ENCODE measurements at places on chromosomes 2 and 18. TPM values are rescaled to one million over a fixed set of nuclear protein-coding genes. Genes with fewer than 3 reads are reported as not detected.

The ANO7 gene
- total RNA-seq, result 3.5 TPM

The ALPI gene
- total RNA-seq, result not detected

The KRTCAP3 gene
- total RNA-seq, result 3.2 TPM

The AOX1 gene
- total RNA-seq, result 14.6 TPM

The KCNE4 gene
- total RNA-seq, result 5.2 TPM

The TNP1 gene
- not detected for total RNA-seq

DNA sequence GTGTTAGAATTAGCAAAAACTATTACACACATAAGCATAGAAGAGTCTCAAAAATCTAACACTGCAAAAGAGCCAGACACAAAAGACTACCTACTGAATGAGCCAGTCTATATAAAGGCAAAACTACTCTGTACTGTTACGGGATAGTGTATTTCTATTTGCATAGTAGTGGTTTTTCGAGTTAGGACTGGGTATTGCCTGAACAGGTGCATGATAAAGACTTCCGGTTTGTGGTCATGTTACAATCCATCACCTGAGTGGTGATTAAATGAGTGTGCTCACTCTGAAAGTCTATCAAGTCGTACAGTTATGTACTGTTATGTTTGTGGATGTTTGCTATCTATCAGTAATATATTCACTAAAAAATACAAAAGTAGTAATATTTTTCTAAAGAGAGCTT, 523.3 kb upstream of the SYT4 start:
- H3K27ac ChIP-seq, result no peak overlapping the region
- H3K36me3 ChIP-seq, result no peaks in the 10 kb centered on the region
- no peak for DNase-seq
- no peaks in the 10 kb centered on the region for H3K4me1 ChIP-seq

- H3K4me1 ChIP-seq, result no peaks in the 10 kb centered on the region
- no peak overlapping the region for H3K27ac ChIP-seq
- DNase-seq, result no peak
Observed at GRCh38 chr2:169776252-169776761, 22.4 kb upstream of the SSB start.

DNA sequence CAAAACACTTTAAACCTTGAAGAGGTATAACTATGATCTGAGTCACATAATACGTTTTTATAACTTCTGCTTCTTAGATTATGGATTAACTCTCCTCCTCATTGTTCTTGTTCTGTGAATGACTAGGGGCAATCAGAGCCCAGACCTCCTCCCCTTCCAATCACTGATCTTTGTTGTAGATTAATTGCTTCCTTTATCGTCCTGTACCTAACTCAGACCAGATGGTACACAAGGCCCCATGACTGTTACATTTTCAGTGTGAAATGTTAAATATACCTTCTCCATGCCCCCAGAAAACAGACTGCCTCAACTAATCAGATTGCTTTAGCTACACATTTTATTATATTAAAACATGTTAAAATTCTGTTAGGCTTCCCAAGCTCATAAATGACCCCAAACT, 211.7 kb downstream of the RNF152 start:
- no peak for DNase-seq
- H3K4me1 ChIP-seq, result no peaks in the 10 kb centered on the region

- H3K4me3 ChIP-seq, result no peak overlapping the region
- H3K4me1 ChIP-seq, result no peaks in the 10 kb centered on the region
- no peaks in the 10 kb centered on the region for H3K27me3 ChIP-seq
- peak; percentile 55 for DNase-seq
Observed at GRCh38 chr2:73488079-73488478, 102.4 kb downstream of the ALMS1 start.

DNA sequence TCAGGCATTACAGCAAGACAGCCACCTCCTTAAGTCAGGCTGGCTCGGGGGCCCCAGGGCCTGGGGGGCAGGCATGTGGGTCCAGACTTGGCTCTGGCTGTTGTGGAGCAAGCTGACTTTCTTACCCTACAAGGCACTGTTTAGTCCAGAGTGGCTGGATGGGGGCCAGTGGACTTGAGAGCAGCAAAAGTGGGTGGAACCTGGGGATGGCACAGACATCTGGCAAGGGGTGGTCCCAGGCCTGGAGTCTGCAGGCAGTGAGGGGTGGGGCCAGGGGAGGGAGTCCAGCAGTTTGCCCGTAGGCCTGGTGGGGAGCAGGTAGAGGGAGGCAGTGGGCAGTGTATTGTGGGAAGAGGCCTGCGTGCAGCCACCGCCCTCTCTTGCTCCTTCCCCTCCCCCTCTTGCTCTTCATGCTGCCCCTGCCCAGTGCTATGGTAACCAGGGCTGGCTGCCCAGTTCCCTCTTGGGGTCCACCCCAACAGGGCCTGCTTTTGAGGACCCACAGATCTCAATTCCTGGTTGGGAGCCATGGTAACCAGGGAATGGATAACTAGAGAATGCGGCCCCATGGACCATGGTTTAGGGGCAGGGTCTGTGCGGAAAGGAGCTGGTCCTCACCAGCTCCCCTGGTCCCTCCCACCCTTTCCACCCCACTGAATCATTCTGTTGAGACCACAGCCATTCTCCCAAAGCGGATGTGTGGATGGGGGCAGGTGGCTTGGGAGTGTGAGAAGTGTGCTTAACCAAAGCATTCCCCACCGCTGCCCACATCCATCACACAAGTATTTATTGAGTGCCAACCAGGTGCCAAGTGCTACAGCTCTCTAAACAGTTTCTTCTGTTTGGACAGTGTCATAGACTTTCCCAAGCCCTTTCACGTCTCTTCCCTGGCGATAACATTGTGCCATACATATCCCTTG, 19.3 kb downstream of the SPEG start:
- H3K27me3 ChIP-seq, result no peaks in the 10 kb centered on the region
- no peak overlapping the region for H3K27ac ChIP-seq
- DNase-seq, result no peak
- H3K4me3 ChIP-seq, result no peak overlapping the region

- H3K4me1 ChIP-seq, result no peaks in the 10 kb centered on the region
- H3K27ac ChIP-seq, result no peak overlapping the region
Observed at GRCh38 chr2:175439416-175439815, 257.9 kb upstream of the ATP5MC3 start.

- no peaks in the 10 kb centered on the region for H3K27me3 ChIP-seq
- peak overlapping the region; percentile 24 for H3K4me3 ChIP-seq
- peaks cover 34% of the 10 kb centered on the region for H3K4me1 ChIP-seq
- peak; percentile 72 for DNase-seq
Observed at GRCh38 chr18:77086656-77087392, 45.8 kb downstream of the MBP start.

- peaks cover 23% of the 10 kb centered on the region for H3K4me1 ChIP-seq
- no peak for DNase-seq
- H3K27me3 ChIP-seq, result no peaks in the 10 kb centered on the region
- H3K36me3 ChIP-seq, result no peaks in the 10 kb centered on the region
- H3K4me3 ChIP-seq, result no peak overlapping the region
- H3K27ac ChIP-seq, result no peak overlapping the region
Observed at GRCh38 chr2:236749346-236749745, 179.7 kb downstream of the ACKR3 start.

DNA sequence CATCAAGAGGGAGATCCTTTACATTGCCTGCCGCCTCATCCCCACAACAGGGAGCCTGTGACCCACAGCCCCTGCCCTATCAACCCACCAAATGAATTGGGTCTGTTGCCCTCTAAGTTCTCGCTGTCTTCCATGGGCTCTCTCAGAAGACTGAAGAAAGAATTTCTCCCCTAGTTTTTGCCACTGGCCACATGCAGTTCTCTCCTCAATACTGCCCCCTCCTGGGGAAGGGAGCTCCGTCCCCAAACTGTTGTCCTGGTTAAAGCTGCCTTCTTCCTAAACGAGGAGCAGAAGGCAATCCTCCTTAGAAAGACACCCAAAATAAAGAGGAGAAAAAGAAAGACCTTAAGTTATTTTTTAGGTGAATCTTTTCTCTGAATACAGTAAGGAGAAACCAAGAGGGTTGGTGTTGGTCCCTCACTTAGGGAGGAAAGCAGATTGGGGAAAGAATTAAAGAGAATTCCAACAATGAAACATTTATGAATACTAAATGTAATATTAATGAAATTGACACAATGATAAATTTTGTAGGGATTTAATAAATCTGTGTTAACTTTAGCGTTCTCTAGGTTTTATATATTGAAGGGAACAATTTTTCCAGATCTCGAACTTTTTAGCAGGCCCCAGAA, 31.1 kb upstream of the SATB2 start:
- H3K27ac ChIP-seq, result no peak overlapping the region
- no peaks in the 10 kb centered on the region for H3K4me1 ChIP-seq
- no peak overlapping the region for H3K4me3 ChIP-seq
- DNase-seq, result no peak
- no peaks in the 10 kb centered on the region for H3K36me3 ChIP-seq
- H3K27me3 ChIP-seq, result no peaks in the 10 kb centered on the region

DNA sequence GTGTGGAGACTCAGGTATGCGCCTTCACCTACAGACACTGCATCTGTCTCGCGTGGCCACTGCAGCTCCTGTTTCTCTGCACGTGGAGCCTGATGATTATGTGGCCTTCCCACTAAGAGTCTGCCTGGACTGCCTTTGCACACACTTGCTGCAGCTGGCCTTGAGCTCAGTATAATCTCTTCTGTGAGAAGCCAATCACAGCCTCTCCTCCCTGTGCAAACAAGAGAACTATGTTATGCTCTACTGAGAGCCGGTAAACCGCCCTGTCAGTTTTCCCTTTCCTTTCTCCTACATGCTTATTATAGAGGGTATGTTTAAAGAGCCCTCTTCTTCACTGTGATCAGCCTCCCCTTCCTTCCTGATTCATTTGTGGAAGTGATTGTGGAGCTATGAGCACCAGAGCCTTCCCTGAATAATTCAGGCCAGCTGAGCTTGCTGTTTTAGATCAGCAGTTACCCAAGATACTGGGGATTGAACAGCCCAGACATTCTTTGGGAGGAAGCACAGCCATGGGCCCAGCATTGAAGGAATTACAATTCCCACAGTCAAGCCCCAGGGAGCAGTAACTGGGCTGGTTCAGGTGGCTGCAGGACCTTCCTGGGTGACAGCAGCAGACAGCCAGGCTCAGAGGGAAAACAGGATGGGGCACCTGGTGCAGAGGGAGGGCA, 3.7 kb upstream of the TGFA start:
- H3K4me3 ChIP-seq, result no peak overlapping the region
- no peak for DNase-seq
- H3K36me3 ChIP-seq, result no peaks in the 10 kb centered on the region
- peaks cover 20% of the 10 kb centered on the region for H3K27me3 ChIP-seq
- H3K4me1 ChIP-seq, result peaks cover 8% of the 10 kb centered on the region
- H3K27ac ChIP-seq, result no peak overlapping the region

DNA sequence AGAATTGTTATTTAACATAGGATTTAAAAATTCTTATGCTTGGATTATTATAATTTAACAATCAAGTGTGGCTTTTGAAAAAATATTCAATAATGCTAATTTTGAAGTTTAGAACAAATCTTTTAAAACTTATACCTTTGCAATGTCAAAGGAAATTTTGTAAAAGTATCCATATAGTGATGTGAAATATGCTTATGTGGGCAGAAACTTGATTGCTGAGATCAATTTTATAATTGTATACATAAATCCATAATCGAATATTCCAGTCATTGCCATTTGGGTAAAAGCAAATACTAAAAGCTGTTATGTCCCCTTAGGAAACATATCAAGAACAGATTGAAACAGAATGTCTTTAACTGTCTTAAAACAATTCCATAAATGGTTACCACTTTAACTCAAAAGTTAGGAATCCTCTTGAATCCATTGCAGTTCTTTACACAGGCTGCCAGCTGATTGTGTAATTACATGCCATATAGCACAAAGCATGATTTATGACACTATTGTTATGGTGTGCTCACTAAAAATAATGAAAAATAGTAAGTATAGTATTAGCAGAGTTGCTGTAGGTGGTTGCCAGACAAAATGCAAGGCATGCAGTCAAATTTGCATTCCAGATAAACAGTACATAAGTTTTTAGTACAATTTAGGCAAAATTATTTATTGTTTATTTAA, 24.2 kb downstream of the PLCL1 start:
- no peaks in the 10 kb centered on the region for H3K36me3 ChIP-seq
- no peak overlapping the region for H3K27ac ChIP-seq
- no peaks in the 10 kb centered on the region for H3K27me3 ChIP-seq
- H3K4me3 ChIP-seq, result no peak overlapping the region

DNA sequence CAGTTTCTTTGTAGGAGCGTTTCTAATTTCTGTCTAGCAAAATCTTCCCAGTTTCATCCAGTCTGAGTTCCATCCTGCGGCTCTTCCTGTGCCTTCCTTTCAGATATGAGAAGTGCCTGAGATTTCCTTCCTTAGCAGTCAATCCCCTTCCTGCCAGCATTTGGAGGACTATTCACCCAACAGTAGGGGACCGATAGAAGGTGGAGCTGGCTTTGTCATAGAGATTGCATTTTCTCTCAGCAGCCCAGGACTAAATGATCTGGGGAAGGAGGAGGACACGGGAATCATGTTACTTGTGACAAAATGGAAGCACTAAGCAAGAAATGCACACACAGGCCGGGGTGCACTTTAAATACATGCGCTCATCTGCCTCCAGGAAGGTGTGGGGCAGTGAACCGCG, 5.6 kb upstream of the SMIM21 start:
- H3K4me1 ChIP-seq, result no peaks in the 10 kb centered on the region
- DNase-seq, result no peak
- H3K36me3 ChIP-seq, result no peaks in the 10 kb centered on the region
- no peaks in the 10 kb centered on the region for H3K27me3 ChIP-seq

DNA sequence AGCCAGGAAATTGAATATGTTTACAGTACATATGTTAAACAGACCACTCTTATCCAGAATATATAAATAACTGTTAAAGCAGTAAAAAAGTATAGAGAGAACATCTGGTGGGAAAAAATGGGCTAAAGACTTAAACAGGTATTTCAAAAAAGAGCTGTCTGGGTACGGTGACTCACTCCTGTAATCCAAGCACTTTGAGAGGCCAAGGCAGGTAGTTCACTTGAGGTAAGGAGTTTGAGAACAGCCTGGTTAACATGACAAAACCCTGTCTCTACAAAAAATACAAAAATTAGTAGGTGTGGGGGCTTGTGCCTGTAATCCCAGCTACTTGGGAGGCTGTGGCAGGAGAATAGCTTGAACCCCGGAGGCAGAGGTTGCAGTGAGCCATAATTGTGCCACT, 171.4 kb upstream of the FSIP2 start:
- no peaks in the 10 kb centered on the region for H3K36me3 ChIP-seq
- no peaks in the 10 kb centered on the region for H3K4me1 ChIP-seq
- no peak for DNase-seq
- no peak overlapping the region for H3K4me3 ChIP-seq

DNA sequence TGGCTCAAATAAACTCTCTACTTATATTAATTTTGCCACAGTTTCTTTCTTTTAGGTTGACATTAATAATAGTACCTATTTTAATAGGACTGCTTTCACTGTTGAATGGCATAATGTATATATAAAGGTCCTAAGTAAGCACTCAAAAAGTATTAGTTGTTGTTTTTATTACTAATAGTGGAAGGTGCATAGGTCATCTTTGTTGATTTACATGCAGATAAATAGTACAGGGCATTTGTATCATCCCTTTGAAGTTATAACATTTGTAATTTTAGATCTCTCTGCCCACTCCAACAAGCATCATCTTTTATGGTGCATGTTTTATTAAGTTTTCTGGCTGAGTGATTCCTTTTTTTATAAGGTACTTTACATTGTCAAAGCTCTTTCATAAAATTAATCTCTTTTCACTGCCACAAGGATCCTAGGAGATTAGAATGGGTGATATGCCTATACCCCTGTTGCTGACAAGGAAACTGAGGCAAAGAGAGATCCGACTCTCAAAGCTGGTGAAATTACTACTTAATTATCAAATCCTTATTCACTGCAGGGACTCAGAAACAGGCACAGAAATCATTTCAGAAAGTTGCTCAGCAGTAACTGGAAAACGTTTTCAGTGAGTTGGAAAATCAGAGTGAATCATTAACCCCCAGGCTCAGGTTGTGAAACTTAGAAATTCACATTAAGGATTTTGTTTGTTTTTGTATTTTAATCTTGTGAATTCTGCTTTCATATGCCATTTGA, 299.6 kb downstream of the AGPS start:
- no peaks in the 10 kb centered on the region for H3K4me1 ChIP-seq
- H3K27me3 ChIP-seq, result no peaks in the 10 kb centered on the region
- no peak overlapping the region for H3K27ac ChIP-seq
- no peak for DNase-seq
